NCI-H1436 (cell line): ENCODE measurements at places on chromosomes 3 and 15.

GRCh38 chr15:90790057-90790456 is 72.9 kb downstream of the BLM start:
- DNase-seq, result no peak

- no peak for DNase-seq
Measured at GRCh38 chr3:32392536-32393302, 1.1 kb downstream of the CMTM7 start.

GRCh38 chr15:97992823-97993222 is 32.3 kb downstream of the ARRDC4 start:
- no peak for DNase-seq

GRCh38 chr15:25572191-25572590 is 133.4 kb upstream of the UBE3A start:
- no peak for DNase-seq
